A549 treated with dexamethasone at 1 μM for 4 hours (cell line): ENCODE measurements at places on chromosomes 7 and 10. TPM values are rescaled to one million over a fixed set of nuclear protein-coding genes. Genes with fewer than 3 reads are reported as not detected.

RPEL1 gene
- 0.05 TPM in 2 of 5 replicates, not detected in the others for total RNA-seq

HABP2 gene
- 0.07 to 0.14 TPM (median 0.11 TPM) in 5 replicates for total RNA-seq

PARG gene
- 16.7 to 22.5 TPM (median 20.0 TPM) in 5 replicates for total RNA-seq

MYPN gene
- total RNA-seq, result 2.0 to 3.4 TPM (median 2.5 TPM) in 5 replicates

ELN gene
- total RNA-seq, result 0.12 to 0.25 TPM (median 0.16 TPM) in 5 replicates

COL17A1 gene
- total RNA-seq, result 1.6 to 2.2 TPM (median 1.7 TPM) in 5 replicates

DLD gene
- total RNA-seq, result 81.4 to 102 TPM (median 92.0 TPM) in 5 replicates

C7orf57 gene
- 0.27 to 0.35 TPM (median 0.27 TPM) in 5 replicates for total RNA-seq

PNLIPRP1 gene
- not detected in 5 replicates for total RNA-seq

PRTFDC1 gene
- total RNA-seq, result 15.0 to 18.0 TPM (median 16.6 TPM) in 5 replicates

CALHM3 gene
- total RNA-seq, result 0.22 to 0.42 TPM (median 0.31 TPM) in 5 replicates

EXOC4 gene
- total RNA-seq, result 21.2 to 25.2 TPM (median 23.4 TPM) in 5 replicates

TYW1 gene
- total RNA-seq, result 14.7 to 16.2 TPM (median 15.4 TPM) in 5 replicates

TMEM270 gene
- 0.11 to 0.25 TPM (median 0.21 TPM) in 5 replicates for total RNA-seq

ADAM8 gene
- 1.2 to 2.9 TPM (median 2.6 TPM) in 5 replicates for total RNA-seq

PNLIPRP2 gene
- total RNA-seq, result 0.09 to 0.11 TPM in 2 of 5 replicates, not detected in the others

SPACDR gene
- 0.47 to 1.1 TPM (median 0.89 TPM) in 5 replicates for total RNA-seq

EEPD1 gene
- total RNA-seq, result 57.9 to 69.9 TPM (median 58.4 TPM) in 5 replicates

UCN3 gene
- not detected in 5 replicates for total RNA-seq

LIPA gene
- total RNA-seq, result 43.9 to 52.4 TPM (median 47.2 TPM) in 5 replicates

TACC2 gene
- 69.7 to 92.6 TPM (median 85.6 TPM) in 5 replicates for total RNA-seq

STAG3 gene
- 0.16 to 0.35 TPM (median 0.24 TPM) in 4 of 5 replicates, not detected in the other for total RNA-seq

PNLIP gene
- total RNA-seq, result 0.16 to 0.27 TPM (median 0.21 TPM) in 5 replicates

PRLHR gene
- 0.01 TPM in 1 of 5 replicates, not detected in the others for total RNA-seq

CYP3A7 gene
- not detected in 5 replicates for total RNA-seq

ZNF107 gene
- total RNA-seq, result 2.4 to 3.9 TPM (median 3.4 TPM) in 5 replicates

SFXN3 gene
- total RNA-seq, result 38.1 to 51.4 TPM (median 45.0 TPM) in 5 replicates

TCERG1L gene
- not detected in 5 replicates for total RNA-seq

SPDYE2B gene
- not detected in 5 replicates for total RNA-seq

INHBA gene
- total RNA-seq, result 0.21 to 0.53 TPM (median 0.39 TPM) in 5 replicates

CTNNA3 gene
- total RNA-seq, result not detected in 5 replicates

CLRN3 gene
- total RNA-seq, result 0.07 TPM in 1 of 5 replicates, not detected in the others

FAM25C gene
- total RNA-seq, result 0.57 to 4.1 TPM (median 2.0 TPM) in 4 of 5 replicates, not detected in the other

NACAD gene
- total RNA-seq, result 0.20 to 0.46 TPM (median 0.28 TPM) in 5 replicates

FAM200A gene
- 5.6 to 6.6 TPM (median 5.9 TPM) in 5 replicates for total RNA-seq

WDFY4 gene
- total RNA-seq, result 0.01 to 0.06 TPM (median 0.01 TPM) in 3 of 5 replicates, not detected in the others

PLAU gene
- total RNA-seq, result 79.7 to 99.9 TPM (median 88.7 TPM) in 5 replicates

MRC1 gene
- 0.01 to 0.04 TPM (median 0.02 TPM) in 4 of 5 replicates, not detected in the other for total RNA-seq

PGAM2 gene
- total RNA-seq, result not detected in 5 replicates

HKDC1 gene
- total RNA-seq, result 9.0 to 13.3 TPM (median 10.3 TPM) in 5 replicates

SLC26A3 gene
- 0.07 TPM in 1 of 5 replicates, not detected in the others for total RNA-seq

TMEM139 gene
- total RNA-seq, result 0.63 to 1.0 TPM (median 0.67 TPM) in 5 replicates
